Ascending aorta (tissue), 2 donors: ENCODE measurements at places on chromosomes 6 and 20. TPM values are rescaled to one million over a fixed set of nuclear protein-coding genes. Genes with fewer than 3 reads are reported as not detected.

- no peak for DNase-seq
Observed at GRCh38 chr6:154650351-154650750, 82.9 kb upstream of the SCAF8 start.

Gene CALHM5
- total RNA-seq: 3.4 TPM

Gene PNISR
- 60.2 TPM for total RNA-seq

GRCh38 chr6:46832816-46833215 lies 39.6 kb downstream of the MEP1A start:
- DNase-seq: no peak

Gene FANCE
- 0.32 TPM for total RNA-seq

DNA sequence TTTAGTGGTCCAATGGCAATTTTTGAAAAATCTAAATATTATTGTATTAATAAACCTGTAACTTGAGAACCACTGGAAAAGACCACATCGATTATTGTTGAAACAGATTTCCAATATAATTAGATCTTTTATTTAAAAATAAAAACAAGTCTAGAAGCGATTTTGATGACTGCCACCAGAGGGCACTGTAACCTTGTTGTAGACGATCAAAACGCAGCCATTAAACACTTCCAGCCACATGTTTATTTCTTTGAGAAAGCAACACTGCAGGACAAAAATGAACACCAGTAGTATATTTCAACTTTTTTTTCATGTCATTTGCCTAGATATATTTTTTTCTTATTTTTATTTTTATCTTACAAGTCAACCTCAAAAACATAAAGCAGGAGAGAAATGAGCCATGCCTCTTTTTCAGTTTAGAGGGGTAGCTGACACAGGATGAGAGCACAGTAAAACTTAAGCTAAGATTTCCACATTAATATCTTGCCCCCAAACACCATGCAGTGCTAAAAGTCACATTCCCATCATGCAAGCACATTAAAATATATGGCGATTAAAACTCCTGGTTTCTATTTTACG lies 115.4 kb downstream of the OPRM1 start:
- peak; percentile 77 for DNase-seq

GRCh38 chr6:160102399-160102798 lies 19.2 kb upstream of the SLC22A1 start:
- no peak for DNase-seq

- no peak for DNase-seq
Observed at GRCh38 chr20:32231847-32232246, 24.2 kb downstream of the POFUT1 start.

DNA sequence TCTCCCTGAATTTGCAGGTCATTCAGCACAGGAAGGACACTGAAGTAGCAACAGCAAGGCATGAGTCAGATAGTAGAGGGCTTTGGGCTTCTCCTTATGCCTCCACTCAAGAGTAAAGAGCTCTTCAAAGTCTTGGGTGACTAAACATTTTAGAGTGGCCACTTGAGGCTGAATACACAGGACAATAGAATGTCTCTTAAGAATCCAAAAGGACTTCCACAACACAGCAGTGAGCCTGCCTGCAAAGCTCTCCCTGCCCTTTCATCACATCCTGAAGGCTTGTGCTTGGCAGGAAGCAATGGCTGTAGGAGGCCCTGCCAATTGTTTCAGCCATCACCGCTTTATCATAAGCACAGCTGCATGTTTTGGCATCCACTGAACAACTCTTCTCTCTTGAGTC lies 36.8 kb downstream of the FOXQ1 start:
- DNase-seq: no peak

Gene HS3ST5
- total RNA-seq: not detected

DNA sequence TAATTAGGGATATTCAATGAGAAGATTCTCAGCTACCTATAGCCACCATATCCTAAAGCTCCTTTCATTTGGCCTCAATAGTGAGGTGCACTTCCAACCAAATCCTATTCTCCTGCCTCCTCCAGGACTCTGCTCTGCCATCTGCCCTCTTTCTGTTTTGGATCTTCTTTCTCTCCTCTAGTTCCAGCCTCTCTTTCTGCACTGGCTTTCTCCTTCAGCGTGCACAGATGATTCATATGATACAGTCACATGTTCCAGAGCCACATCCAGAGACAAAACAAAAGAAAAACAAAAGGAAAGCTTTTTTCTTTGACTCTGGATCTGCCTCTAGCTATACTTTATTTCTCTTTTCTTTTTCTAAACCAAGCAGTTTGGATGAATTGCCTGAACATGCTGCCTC lies 531.9 kb upstream of the MAN1A1 start:
- no peak for DNase-seq

Gene TMEM244
- total RNA-seq: not detected

Gene EFCAB8
- total RNA-seq: not detected

Gene OTOR
- not detected for total RNA-seq

DNA sequence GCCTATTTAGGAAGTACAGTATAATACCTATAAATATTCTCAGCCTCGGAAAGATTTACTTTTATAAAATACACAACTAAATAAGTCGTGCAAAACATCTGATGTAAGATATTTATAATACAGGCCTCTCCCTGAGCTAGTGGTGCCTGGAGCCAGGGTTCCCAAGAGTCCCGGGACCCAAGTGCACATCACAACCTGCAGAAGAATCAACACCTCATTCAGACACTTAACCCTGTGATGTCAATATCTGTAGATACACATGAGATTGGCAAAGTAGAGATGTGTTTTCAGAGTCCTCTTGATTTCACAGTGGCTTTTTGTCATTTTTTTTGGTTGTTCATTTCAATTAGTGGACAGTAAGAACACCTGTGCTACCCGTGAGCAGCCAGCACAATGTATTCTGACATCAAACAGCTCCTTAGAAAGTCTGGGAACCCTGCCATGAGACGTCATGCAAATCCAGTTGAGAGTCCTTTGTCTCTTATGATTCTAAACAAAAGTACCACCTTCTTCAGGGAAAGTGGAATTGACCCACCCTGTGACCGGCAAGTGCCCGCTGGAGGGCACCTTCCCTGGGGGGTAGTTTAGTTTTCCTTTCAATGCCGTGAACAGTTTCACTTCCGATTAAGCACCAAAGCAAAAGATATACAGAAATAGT lies 101.6 kb downstream of the DACT2 start:
- peak; percentile 61 for DNase-seq

Gene BPIFA1
- not detected for total RNA-seq

- DNase-seq: no peak
Observed at GRCh38 chr20:3714092-3714491, 1.7 kb upstream of the SIGLEC1 start.
